ENCODE measurements at places on chromosomes 16 and 17. TPM values are rescaled to one million over a fixed set of nuclear protein-coding genes. Genes with fewer than 3 reads are reported as not detected.

DNA sequence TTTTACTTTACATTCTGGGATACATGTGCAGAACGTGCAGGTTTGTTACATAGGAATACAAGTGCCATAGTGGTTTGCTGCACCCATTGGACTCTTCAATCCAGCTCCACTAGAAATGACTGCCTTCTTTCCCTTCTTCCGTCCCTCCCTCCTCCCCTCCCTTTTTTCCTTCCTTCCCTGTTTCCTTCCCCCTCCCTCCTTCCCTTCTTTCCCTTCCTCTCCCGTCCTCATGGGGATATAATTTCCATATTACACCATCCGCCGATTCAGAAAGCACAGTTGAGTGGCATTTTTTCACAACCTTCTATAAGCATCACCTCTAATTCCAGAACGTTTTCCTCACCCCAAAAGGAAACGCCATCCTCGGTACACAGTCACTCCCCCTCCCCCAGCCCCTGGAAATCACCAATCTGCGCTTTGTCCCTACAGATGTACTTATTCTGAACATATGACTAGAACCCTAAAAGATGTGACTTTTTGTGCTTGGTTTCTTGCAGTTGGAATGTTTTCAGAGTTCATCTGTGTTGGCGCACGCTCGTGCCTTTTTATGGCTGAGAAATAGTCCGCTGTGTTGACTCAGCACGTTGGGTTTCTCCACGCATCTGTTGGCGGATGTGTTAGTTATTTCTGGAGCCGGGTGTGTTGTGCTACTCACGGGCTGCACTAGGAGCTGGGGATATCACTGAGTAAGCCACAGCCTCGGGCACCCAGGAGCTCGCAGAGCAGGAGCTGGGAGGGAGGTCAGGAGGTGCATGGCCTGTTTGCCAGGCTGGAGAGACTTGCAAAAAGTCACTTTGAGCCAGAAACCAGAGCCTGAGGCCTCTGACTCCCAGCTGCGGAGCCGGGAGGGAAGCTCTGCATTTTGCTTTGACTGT, 336.4 kb downstream of the SEC14L1 start:
- DNase-seq = no peak

GRCh38 chr17:17391668-17392370, 85.0 kb upstream of the MED9 start:
- peak; percentile 61 for DNase-seq

DNA sequence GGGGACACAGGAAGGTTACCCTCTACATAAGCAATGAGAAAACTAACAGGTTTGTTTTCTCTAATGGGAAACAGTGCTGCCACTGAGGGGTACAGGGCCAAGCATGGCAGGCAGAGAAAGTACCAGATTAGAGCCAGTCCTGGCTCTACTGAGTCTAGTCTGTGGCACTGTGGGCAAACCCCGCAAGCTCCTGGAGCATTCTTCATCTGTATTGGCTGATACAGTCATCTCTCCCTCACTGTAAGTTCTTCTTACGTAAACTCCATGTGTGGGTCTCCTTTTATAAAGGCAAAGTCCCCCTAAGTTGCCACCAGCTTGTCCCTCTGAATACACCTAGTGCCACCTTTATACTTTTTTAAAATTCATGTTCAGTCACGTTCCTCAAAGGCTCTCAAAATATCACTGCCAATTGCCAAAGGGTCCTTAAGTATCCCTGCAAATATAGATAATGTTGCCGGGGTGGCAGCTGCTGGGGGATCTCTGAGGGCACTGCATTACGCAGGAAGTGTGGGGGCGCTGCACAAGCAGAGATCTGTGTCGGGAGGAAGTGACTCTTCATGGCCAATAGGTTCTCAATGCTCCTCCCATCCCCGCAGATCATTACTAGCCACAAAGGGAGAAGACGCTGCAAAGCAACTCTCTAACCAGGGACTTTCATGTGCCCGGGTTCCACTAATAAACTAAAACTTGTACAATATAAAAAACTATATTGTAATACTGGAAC, 18.8 kb downstream of the XPO6 start:
- peak; percentile 89 for DNase-seq

CD300LF gene
- 0.52 TPM for total RNA-seq

HAP1 gene
- total RNA-seq = 0.37 TPM

All from B cell (primary cell).